ENCODE measurements at places on chromosomes 7 and 10. TPM values are rescaled to one million over a fixed set of nuclear protein-coding genes. Genes with fewer than 3 reads are reported as not detected.

DNA sequence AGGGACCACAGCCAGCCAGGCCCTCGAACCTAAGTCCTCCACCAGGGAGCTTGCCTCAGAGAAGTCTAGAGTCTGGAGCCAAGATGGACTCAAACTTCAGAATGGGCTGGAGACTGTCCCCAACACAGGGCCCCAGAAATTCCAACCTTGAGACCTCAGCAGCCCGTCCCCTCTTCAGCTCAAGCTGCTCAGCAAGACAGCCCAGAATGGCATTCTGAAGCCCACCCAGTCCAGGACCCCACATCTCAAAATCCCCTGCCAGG, 15.9 kb downstream of the KCNH2 start:
- H3K27ac ChIP-seq: no peak overlapping the region
- H3K4me3 ChIP-seq: no peak overlapping the region
- H3K36me3 ChIP-seq: no peaks in the 10 kb centered on the region
- DNase-seq: no peak

GRCh38 chr10:5285186-5285585, 79.6 kb upstream of the UCN3 start:
- H3K36me3 ChIP-seq: peaks cover 5% of the 10 kb centered on the region
- H3K27ac ChIP-seq: no peak overlapping the region
- no peaks in the 10 kb centered on the region for H3K27me3 ChIP-seq
- no peak for DNase-seq

GRCh38 chr7:92973293-92973731, 136.9 kb upstream of the CDK6 start:
- H3K4me3 ChIP-seq: no peak overlapping the region
- no peak for DNase-seq
- peaks cover 4% of the 10 kb centered on the region for H3K36me3 ChIP-seq
- no peak overlapping the region for H3K27ac ChIP-seq
- no peaks in the 10 kb centered on the region for H3K27me3 ChIP-seq
- peaks cover 7% of the 10 kb centered on the region for H3K4me1 ChIP-seq

DNA sequence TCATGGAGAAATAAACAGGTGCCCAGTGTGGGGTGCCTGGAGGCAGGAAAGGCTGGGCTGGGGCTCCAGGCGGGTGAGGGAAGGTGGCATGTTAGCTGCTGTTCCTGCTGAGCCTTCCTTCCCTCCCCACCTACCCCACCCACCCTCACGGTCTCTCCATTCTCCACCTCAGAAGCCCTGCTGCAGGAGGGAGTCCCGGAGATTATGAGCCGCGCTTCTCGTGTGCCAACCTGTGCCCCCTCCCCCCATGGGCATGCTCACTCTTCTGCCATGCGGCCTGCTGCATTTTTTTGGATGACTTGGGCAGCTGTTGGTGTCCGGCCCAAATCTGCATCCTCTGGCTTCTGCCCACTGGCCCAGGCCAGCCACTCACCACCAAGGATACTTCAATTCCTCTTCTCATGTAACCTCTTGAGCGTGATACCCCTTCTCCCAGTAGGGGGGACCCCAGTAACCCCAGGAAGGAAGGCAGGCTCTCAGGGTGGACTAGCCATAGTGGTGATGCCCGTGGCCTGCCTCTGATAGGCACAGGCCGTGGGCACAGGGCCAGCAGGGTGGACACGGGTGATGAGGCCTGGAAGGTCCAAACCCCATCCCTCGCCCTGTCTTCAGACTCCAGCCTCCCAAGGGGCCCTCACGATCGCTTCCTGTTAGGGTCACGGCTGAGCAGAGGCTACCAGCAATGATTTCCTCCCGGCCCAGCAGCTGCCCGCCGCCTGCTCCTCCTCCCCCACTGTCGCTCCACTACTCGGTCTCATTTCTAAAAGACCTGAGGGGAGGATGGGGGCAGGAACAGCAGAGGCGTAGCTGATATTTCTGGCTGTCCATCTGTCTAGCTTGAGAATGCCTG, 27.8 kb downstream of the UNC5B start:
- H3K4me1 ChIP-seq: no peaks in the 10 kb centered on the region
- H3K4me3 ChIP-seq: no peak overlapping the region
- H3K27me3 ChIP-seq: peaks cover 5% of the 10 kb centered on the region
- H3K36me3 ChIP-seq: no peaks in the 10 kb centered on the region
- no peak overlapping the region for H3K27ac ChIP-seq

The GPRIN2 gene
- total RNA-seq: not detected

The OPN1SW gene
- total RNA-seq: not detected

The MNX1 gene
- total RNA-seq: not detected

The MAD1L1 gene
- total RNA-seq: 48.3 TPM

The ETV1 gene
- not detected for total RNA-seq
